ENCODE measurements at places on chromosomes 3 and 15.

GRCh38 chr3:63228677-63229076 is 49.4 kb upstream of the SYNPR start:
- DNase-seq = no peak

DNA sequence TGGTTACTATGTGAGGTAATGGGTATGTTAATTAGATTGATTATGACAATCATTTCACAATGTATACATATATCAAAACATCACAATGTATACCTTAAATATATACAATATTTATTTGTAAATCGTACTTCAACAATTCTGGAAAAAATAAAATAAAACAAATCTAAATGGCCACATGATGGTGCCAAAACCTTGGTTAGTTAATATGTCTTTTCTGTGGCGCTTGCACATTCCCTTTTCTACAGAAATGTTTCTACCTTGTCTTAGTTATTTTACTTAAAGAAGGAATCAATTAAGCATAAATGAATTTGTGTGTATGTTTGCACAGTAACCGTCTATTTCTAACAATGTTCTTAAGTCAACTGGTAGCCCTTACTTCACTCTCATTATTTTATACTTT is 53.4 kb downstream of the OXSM start:
- no peak for DNase-seq

GRCh38 chr3:126667631-126668449 is 12.9 kb upstream of the TXNRD3 start:
- DNase-seq = no peak

GRCh38 chr3:159860269-159861116 is 128.1 kb upstream of the IL12A start:
- no peak for DNase-seq

DNA sequence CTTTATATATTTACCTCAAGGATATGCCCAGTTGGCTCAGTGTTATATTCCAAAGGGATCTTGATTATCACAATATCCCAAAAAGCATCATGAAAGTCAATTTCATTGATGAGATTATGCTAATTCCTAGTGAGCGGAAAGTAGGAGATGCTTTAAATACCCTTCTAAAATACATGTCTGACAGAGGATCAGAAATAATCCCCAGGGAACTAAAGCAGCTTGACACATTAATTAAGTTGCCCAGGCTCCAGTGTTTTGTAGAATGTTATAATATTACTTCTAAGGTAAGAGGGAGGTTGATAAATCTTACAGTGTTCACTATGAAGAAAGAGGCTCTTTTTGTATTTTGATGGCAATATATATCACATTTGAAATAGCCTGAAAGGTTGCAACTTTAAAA is 767.5 kb upstream of the ROBO1 start:
- no peak for DNase-seq
